ENCODE measurements at places on chromosomes 1 and 21.

GRCh38 chr21:37459575-37459974 is 93.0 kb downstream of the DYRK1A start:
- no peak for DNase-seq

- DNase-seq = no peak
Measured at GRCh38 chr1:56202186-56202585, 377.2 kb downstream of the PLPP3 start.

DNA sequence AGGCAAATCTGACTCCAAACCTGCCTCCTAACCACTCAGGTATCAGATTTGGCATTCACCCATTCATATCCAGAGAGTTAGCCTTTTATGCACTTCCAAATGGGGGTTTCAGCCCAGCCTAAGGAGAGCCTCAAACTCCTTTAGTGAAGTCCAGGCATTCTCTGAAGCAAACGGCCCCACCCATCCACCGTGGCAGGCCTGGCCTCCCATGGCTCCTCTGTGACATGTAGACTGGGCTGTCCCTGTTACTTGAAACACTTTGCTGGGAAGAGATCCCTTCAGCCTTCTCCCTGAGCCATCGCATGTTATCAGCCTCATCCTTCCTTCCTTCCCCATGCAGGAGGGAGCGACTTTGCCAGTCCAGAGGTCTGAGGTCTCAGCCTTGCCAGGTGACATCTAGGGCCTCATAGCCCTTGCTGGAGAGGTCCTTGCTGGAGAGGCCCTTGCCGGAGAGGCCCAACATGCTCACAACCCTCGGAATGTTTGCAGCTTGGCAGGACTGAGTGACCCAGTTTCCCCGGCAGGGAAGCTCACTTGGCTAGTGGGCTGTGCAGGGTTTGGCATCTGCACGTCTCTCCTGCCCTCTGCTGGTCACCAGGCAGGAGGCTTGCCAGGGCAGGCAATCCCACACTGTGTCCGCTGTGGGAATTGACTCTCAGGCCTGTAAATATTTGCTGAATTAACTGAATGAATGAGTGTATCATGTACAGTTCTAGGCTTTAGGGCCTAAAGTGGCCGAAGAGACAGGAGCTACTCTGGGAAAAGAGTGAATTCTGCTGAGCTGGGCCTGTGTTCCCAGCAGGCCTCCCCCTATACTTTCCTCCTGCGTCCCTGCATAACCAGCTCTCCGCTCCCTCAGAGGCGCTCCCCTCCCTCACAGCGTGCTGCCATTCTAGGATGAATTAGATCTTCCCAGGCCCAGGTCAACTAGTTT is 26.7 kb upstream of the RBM15 start:
- peak; percentile 73 for DNase-seq

DNA sequence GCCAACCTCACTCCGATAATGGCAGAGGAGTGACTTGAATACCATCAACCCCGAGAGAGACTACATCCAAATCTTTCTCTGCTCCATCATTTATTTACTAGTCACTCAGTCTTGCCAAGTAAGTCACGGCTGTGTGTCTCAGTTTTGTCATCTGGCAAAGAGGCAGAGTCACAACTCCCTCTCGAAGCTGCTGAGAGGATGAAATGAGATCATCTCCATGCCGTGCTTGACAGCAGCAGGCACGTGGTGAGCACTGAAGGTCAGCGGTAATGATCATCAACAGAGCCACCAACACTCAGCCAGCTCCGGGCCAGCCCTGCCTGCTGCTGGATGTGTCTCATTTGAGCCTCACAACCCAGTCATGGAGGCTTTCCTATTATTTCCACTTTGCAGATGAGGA is 19.9 kb downstream of the ALDH4A1 start:
- DNase-seq = no peak

DNA sequence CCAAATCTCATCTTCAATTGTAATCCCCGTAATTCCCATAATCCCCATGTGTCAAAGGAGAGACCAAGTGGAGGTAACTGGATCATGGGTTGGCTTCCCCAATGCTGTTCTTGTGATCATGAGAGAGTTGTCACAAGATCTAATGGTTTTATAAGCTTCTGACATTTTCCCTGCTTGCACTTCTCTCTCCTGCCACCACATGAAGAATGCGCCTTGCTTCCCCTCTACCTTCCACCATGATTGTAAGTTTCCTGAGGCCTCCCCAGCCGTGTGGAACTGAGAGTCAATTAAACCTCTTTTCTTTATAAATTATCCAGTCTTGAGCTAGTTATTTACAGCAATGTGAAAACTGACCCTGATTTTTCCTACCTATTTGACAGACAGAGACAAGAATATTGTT is 162.5 kb upstream of the SYT6 start:
- no peak for DNase-seq

DNA sequence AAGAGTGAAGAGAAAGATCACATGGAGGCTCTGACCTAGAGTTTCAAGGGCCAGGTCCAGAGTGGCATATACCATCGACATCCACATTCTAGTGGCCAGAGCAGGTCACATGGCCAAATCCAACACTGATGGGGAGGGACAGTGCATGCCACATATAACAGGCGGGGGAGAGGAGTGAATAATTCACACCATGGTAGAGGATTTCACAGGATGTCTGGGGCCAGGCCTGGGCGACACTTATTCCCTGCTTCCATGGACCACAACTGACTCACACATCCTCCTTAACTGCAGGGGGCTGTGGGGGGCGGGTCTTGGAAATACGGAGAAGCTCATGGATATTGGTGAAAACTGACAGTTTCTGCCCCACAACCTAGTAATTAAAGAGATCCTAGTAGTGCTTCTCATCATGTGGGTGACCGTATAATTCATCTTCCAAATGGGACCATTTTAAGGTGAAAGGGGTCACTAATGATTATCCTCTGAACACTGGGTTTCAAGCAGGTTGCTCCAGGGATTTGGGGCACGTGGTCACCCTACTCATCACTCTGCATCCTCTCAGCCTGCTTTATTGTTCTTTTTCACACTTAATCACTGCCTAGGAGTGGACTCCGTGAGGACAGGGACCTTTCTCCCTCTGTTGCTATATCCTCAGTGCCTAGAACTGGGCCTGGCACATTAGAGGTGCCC is 44.0 kb downstream of the IGSF21 start:
- DNase-seq = no peak

GRCh38 chr1:116412898-116413297 is 39.9 kb downstream of the ATP1A1 start:
- no peak for DNase-seq

- peak; percentile 41 for DNase-seq
Measured at GRCh38 chr1:154784924-154785531, 85.1 kb downstream of the KCNN3 start.

GRCh38 chr1:47688461-47689296 is 250.8 kb downstream of the FOXD2 start:
- no peak for DNase-seq

DNA sequence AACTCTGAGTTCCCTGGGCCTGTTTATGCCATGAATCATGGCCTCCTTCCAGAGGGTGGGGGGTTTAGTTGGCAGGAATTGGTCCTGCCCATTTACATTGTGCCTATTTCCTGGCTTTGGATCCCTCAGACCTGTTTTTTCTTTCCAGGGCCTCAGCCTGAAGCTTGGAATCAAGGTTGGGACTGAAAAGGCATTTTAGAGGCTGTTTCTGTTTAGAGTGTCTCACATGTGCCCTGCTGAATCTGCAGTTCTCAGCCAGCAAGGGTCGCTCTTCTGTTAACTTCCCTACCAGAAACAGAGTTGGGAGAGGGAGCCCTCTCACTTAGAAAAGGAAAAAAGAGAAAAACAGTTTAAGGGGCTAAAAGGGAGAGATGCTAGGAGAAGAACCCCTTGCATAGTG is 191.1 kb downstream of the PTPRC start:
- no peak for DNase-seq

- DNase-seq = no peak
Measured at GRCh38 chr1:169859001-169859400, 34.7 kb downstream of the SCYL3 start.

GRCh38 chr1:11761285-11761684 is 708 bp upstream of the C1orf167 start:
- DNase-seq = no peak

DNA sequence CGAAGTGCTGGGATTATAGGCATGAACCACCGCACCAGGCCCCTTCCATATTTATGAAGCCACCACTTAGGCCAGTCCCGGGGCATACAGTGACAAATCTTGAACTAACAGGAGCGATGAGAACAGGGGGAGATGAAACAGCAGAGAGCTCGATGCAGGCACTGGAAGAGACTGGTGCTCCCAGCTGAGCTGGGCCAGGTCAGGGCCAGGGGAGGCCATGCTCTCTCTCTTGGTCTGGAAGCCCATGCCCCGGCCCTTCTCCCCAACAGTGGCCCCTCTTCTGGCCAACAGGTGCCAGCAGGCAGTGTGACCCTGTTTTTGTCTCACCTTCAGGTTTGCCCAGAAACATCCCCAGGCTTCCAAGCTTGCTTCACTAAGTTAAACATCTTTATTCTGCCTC is 269.9 kb upstream of the C1orf174 start:
- DNase-seq = no peak

DNA sequence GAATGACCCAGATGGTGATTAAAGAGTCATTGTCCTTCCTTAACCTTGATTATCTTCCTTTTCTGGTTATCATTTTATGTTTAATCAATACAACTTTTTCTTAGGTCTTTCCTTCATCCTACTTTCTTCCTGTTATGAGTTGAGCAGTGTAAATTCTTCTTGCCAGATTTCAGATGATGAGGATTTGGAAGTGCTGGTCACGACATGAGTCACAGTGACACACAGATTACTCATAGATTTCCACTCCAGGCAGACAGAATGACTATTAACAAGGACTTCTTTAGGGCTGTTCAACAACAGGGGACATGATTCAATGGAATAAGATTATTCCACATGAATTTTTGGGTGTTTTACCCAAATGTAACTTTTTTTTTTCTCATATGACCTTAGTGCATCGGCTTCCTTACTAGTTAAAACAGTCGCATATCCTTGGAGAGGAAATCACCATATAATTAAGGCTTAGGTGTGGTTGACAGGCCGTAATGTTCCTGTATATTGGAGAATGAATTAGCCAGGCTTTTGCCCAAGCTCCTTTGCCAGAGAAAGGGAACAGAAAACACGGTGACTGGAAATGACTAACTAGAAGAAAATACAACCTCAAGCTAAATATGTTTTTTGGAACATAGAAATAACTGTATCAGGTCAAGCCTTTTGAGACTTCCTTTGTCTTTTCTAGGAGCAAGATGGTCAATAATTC is 44.2 kb downstream of the PRRX1 start:
- no peak for DNase-seq

DNA sequence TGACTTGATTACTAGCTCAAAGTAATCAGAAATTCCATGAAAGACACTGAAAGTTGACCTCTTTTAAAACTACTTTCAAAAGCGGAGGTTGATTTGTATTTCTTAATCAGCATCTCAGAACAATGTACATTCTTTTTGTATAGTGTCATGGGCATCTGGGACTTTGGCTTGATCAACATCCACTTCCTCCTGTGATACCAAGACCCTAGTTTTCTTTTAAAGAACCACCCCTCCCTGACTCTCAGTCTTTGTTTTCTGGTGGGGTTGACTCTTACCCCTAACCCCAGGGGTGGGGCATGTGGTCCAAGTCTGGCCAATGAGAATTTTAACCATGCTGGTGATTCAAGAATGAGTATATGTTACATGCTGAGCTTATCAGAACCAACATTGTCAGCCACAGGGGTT is 21.7 kb upstream of the IRF2BP2 start:
- no peak for DNase-seq

DNA sequence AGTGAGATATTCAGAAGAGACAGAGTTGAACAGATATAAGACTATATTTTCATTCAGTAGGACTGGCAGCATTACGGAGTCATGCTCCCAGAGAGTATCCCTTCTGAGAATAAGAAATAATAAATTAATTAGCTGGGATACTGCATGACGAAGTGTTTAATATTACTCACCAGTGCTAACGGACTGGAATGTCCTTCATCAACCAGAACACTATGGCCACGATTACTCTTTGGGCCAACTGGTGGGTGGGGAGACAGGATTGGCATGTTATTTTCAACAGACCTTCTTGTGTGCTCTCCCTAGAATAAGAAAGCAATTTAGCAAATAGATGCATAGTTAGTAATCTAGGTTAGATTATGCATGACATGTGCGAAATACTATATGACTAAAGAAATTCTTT is 32.4 kb downstream of the ERICH3 start:
- DNase-seq = no peak

DNA sequence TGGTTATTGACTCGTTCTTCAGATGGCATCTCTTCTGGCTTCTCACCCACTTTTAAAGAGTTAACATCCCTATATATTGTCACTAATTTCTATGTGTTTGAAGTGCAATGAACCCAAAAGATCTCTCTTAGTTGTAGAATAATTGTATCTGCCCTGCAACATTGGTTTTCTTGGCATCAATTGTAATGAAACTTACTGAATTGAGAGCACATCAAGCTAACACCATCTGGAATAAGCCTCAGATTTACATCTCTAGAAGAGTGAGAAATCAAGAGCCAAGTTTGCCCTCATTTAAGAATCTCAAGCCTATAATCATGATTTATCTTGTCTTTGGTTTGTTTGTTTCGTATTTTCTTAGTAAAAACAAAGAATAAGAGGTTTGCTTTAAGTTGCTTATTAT is 372.6 kb upstream of the LRRC7 start:
- no peak for DNase-seq

GRCh38 chr1:154847891-154848290 is 22.2 kb downstream of the KCNN3 start:
- DNase-seq = no peak

DNA sequence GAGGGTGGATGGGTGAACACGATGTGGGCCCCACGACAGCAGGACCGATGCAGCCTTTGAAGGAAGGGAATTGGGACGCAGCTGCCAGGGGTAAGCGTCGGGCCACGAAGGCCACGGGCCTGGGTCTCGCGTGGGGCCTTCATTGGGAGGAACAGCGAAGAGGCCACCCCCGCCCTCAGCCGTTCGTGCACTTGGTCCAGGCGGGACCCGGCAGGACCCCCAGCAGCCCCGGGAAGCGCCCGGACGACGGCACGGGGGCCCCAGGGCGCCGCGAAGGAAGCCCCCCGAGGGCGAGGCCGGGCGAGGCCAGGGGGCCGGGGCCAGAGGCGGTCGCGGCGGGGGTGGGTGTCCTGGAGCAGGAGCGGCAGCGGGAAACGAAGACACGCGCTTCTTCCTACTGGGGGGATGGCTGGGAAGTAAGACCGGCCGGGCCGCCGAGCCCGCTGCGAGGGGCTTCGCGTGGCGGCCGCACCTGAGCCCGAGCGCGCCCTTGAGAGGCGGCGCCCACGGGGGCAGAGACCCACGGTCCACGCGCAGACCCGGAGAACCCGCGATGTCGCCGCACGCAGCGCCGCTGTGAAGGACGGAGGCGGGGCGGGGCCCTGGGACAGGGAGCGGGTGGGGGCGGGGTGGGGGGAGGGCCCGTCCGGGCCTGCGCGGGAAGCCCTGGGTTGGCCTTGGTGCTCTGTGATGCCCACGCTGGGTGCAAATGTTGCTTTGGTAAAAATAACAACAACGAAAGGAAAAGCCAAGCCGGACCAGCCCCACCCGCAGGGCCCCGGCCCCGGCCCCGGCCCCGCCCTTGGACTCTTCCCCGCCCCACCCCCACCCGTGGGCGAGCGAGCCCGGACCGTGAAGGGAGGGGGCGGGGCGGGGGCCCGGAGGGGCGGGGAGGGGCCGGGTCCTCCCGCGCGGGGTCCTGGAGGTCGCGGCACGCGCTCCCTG is 56.0 kb upstream of the ADARB1 start:
- DNase-seq = no peak
